ENCODE measurements at places on chromosomes 5 and 9. TPM values are rescaled to one million over a fixed set of nuclear protein-coding genes. Genes with fewer than 3 reads are reported as not detected.
A peak's percentile ranks its signal among the peaks of the same experiment; 100 is the strongest.

GRCh38 chr9:136955943-136956335 lies 3.9 kb downstream of the LCN12 start:
- no peak for DNase-seq

DNA sequence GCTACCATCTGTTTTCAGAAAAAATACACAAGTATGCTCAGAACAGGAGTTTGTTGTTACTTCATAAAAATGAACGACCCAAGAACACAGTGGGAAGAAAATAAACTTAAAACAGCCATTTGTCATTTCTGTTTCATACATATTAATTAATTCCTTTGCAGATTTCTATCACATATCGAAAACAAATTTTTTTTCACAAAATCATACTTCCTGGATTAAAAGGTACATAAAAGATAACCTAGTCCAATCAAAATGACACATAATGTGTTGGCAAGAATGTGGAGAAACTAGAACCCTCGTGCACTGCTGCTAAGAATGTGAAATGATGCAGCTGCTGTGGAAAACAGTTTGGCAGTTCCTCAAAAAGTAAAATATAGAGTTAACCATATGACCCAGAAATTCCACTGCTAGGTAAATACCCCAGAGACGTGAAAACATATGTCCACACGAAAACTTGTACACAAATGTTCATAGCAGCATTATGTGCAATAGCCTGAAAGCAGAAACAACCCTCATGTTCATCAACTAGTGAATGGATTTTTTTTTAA lies 46.0 kb downstream of the MYO10 start:
- no peak for DNase-seq

- no peak for DNase-seq
Observed at GRCh38 chr5:126274076-126274762, 149.0 kb upstream of the GRAMD2B start.

GRCh38 chr5:142441616-142442015 lies 116.8 kb upstream of the SPRY4 start:
- peak; percentile 43 for DNase-seq

- no peak for DNase-seq
Observed at GRCh38 chr9:109852556-109852955, 72.6 kb downstream of the PALM2AKAP2 start.

SPATA6L gene
- total RNA-seq, result 0.57 TPM

C5orf52 gene
- not detected for total RNA-seq
